ENCODE measurements at places on chromosomes 1 and 21.
A peak's percentile ranks its signal among the peaks of the same experiment; 100 is the strongest.

- no peak for DNase-seq
Measured at GRCh38 chr1:175200678-175201521, 8.3 kb upstream of the KIAA0040 start.

DNA sequence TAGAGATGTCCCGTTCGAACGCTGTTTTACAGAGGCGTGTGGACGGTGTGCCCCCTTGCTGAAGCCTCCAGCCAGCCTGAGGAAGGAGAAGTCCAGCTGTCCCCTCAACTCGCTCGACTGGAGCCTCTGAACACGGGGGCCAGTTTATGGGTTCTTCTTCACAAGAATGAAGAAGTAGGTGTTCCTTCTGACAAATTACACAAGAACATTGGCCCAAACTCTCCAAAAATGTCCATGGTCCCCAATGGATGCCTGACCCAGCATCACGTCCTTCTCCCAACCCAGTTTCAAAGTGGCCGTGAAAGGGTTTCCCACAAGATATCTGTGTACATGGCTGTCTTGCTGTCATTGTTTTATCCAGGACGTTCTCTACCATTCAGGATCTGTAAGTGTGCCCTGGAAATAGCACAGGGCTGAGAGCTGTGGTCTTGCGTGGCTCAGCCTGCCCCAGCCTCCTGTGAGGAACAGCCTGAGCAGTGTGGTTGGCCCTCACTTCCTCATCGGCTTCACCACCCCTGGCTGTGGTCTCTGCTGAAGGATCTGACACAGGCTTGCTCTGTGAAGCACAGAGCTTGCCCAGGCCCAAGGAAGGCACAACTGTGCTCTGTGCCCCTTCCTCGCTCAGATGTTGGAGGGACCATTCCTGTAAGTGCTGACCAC, 1.0 kb upstream of the S100B start:
- no peak for DNase-seq

DNA sequence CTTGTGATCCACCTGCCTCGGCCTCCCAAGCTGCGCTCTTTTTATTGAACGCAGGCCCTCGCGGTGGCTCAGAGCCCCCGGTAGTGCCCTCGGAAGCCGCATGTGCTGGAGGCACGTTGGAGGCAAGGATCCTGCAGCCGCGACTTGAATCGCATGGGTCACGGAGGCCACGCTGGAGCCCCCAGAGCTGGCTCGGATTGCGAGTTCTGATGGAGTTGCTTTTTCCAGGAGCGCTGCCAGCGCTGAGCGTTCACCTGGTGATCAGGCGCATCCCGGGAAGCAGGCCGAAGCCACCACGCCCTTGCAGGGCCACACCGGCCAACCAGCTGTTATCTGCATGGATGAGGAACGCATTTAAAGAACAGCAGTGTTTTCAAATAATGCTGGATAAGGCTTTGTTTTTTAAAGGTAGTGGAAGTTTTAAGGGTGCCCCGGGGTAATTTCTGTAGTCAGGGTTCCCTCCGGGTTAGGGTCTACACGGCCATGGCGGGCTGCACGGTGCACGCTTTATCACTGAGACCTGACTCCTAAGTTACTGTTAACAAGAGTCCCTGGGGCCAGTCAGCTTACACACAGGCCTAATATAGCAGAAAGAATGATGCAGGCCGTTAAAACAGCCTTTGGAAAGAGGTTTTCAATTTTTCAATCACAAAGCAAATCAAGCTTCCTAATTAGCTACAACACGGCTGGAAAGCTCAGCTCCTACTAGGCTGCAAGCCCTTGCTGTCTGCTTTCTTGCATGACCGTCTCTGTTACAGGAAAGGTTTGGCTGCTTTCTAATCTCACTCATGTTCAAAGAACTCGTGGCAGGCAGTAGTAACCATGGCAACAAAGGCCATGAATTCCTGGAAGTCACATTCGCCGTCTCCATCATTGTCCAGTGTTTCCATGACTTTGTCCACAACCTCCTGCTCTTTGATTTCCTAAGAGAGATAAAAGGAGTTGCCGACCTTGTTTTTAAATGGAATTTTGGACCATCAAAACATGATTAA, 6.0 kb downstream of the S100B start:
- DNase-seq = peak; percentile 87

- no peak for DNase-seq
Measured at GRCh38 chr1:185560760-185561159, 173.4 kb upstream of the HMCN1 start.

GRCh38 chr1:156554971-156555370, 17.4 kb downstream of the IQGAP3 start:
- no peak for DNase-seq

DNA sequence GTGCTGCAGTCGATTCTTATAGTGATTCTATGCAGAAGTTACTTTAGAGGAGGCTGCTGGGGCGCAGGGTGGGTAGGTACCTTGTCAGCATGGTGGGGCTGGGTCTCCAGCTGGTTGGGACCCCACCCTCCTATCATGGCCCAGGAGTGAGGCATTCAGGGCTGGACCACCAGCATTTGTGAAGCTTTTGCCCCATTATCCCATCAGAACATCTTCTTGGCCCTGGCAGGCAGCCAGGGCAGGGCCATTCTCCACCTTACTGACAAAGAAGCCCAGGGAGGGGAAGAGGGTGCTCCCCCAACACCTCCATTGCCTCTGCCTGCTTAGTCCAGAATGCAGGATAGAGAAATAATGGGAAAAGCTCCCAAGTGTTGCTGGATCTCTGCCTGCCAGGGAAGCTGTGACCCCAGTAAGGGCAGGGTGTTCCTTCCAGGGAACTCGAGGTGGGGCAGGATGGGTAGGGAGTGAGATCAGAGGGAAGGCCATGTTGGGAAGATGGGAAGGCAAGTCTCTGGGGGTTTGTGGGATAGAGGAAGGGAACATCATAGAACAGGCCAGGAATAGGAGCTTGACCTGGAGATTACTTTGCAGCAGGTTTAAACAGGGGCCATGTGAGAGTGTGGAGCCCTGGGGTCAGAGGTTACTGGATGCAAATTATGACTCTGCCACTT, 16.2 kb upstream of the SLC2A1 start:
- no peak for DNase-seq

DNA sequence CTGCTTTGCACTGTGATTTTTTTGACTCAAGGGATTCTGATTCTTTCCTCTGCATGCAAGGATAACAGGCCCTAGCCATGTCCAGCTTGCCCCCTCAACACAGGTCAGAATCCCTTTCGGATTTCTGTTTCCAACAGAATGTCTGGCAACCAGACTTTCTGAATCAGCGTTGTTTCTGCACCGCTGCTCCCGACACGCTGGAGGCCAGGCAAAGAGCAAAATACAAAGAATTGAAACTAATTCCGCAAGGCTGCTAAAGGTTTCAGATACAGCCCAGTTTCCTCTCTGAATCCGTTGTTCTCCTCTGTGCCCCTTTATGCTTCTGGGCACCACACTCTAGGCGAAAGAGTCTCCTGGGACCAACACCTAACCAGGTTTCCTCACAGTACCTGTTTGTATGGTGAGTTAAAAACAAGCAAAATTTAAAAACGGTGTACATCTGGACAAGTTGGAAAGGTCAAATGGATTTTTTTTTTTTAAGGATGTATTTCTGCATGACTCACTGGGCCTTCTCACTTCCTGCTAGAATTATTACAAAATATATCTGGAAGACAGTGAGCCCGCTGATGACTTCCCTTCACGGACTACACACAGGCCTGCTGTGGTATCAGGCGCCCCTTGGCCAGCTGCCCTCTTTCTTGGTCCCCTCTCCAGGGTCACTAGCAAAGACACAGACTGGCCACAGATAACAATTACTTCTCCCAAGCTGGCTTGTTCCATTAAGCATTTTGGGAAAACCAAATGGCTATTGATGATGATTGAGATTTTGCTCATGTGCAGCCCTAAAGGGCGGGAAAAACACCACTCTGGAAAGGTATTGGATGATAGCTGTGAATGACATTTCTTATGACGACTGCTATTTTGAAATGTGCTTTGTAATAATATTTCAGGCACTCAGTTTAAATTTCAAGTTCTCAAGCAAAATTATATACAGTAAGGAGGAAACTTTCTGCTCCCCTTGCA, 118.3 kb downstream of the TGFB2 start:
- DNase-seq = peak; percentile 74

DNA sequence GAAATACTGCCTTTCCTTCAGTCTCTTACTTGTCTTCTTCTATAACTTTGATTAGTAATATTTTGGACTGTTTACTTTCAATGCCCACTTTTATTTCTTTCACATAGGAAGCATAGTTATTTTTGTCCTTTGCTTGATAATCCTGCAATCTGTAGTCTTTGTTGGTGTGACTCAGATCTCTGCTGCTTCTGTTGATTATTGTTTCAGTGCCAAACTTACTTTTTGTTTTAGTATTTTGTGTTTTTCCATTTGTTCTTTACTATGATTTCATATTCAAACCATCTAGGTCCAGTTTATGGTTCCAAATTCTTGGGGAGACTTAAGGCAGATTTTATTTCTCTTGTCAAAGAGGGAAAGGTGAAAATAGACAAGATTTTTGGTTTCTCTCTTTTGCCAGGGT, 399.9 kb downstream of the HLX start:
- peak; percentile 5 for DNase-seq

- DNase-seq = no peak
Measured at GRCh38 chr21:33852485-33852884, 63.1 kb downstream of the ATP5PO start.

DNA sequence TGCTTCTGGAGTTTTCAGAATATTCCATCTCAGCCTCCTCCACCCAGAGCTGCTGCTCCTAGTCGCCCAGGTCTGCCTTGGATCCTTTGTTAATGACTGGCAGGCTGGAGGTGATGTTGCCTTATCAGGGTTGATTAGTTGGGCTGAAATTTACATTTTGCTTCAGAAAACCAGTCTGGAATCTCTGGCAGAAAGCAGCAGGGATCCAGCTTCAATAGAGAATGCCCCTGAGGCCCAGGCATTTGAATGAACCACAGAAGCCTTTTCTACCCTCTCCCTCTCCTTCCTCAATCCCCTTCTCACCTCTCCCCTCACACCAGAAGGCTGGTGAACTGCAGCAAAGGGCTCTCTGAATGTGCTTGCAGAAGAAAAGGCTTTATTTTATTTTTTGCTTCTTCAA, 83.2 kb downstream of the PLXNA2 start:
- no peak for DNase-seq

Data from AG10803 (cell line).